ENCODE measurements at places on chromosomes 11 and 22.

DNA sequence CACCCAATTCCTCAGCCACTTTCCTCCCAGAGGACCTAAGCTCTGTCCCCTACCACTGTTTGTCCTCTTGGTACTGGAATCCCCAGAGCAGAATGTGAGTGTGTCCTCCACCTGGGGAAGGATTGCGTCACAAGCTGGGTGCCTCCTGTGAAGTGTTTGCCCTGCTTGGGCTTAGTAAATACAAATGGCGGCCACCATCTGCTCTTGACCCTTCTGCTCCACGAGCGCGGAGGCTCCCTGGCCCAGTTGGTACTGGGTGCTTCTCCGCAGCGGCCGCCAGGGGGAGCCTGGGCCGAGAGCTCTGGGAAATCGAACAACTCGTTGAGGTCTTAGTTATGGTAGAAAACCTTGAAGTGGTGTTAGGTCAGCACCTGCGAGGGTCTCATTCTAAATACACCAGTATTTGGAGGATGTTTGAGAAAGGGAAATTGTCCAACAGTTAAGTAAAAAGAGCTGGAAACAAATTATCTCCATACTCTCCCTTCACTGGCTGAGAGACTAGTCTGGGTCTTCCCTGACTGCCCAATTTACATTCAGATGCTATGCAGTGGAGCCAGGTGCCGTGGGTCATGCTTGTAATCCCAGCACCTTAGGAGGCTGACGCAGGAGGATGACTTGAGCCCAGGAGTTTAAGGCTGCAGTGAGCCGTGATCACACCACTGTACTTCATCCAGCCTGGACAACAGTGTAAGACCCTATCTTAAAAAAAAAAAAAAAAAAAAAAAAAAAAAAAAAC is 74.6 kb upstream of the TEAD1 start:
- no peak for DNase-seq
- no peak overlapping the region for H3K27ac ChIP-seq
- H3K27me3 ChIP-seq: no peaks in the 10 kb centered on the region
- H3K4me3 ChIP-seq: no peak overlapping the region

DNA sequence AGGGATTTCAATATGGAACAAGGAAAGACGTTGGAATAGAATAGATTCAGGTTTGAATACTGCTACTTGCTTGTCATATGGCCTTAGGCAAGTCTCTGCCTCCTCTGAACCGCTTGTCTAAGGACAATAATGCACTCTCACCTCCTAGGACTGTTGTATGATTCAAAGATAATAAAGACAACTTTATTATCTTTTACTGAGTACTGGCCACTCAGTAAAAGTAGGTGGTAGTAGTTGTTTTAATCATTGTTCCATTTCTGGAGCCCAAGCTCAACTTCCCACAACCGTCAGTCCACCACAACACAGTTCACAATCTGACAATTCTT is 134.2 kb downstream of the ME3 start:
- H3K27me3 ChIP-seq: no peaks in the 10 kb centered on the region
- no peak overlapping the region for H3K27ac ChIP-seq
- no peaks in the 10 kb centered on the region for H3K36me3 ChIP-seq
- DNase-seq: no peak
- no peak overlapping the region for H3K4me3 ChIP-seq

DNA sequence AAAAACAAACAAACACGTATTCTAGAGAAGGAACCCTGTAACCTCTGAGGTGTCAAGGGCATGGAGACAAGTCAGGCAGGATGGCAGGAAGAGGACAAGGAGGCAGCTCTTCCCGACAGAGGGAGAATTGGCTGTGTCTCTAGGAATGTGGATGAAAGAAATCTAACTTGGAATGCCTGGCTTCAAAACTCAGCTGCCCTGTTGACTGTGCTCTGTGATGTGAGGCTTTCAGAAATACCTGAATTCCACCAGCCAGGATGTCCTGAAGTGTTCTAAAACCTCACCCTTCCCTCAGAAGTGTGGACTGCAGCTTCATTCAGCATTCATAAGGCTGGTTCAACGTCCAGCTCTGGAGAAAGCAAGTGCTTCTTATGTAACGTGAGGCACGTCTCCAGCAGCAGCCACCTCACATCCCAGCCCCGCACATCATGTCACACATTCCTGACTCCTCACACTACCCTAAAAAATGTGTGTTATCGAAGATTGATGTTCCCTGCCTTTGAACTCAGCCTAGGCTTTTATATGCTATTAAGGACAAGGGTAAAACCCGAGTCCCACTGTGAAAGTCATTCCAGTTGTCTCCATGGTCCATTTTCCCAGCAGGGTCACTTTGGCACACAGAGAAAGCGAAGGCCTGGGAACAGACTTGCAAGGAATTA is 398.9 kb downstream of the ETS1 start:
- H3K4me3 ChIP-seq: no peak overlapping the region
- H3K4me1 ChIP-seq: peaks cover 17% of the 10 kb centered on the region
- no peak overlapping the region for H3K27ac ChIP-seq
- H3K36me3 ChIP-seq: peaks cover 22% of the 10 kb centered on the region
- no peak for DNase-seq
- no peaks in the 10 kb centered on the region for H3K27me3 ChIP-seq

- H3K36me3 ChIP-seq: peaks cover 12% of the 10 kb centered on the region
- peaks cover 3% of the 10 kb centered on the region for H3K27me3 ChIP-seq
- peaks cover 34% of the 10 kb centered on the region for H3K4me1 ChIP-seq
- H3K27ac ChIP-seq: peak overlapping the region; percentile 68
- H3K4me3 ChIP-seq: peak overlapping the region; percentile 70
- DNase-seq: peak; percentile 27
Measured at GRCh38 chr11:27331981-27332380, 31.0 kb downstream of the CCDC34 start.

DNA sequence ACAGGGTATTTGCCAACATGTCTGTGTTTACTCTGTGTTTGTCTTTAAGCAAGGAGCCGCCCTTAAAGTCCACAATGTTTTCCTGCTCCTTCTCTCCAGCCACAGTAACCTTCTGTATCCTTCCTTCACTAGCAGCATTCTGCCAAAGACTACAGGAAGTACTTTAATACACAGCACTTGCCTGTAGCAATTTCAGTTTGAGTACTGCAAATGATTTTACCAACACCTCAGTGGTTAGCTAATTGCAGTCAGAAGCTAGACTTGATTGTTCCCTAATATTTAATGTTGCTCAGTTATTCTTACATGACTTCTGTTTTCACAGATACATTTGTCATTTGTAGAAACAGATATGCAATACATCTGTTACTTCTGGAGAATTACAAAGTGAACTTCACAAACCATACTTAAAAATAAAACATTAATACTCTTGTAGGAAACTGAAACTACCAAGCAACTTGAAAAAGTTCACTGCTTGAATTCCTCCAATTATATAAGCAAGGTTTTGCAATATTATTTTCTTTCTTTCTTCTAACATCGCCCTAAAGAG is 69.1 kb downstream of the FCHSD2 start:
- no peaks in the 10 kb centered on the region for H3K27me3 ChIP-seq
- peaks cover 33% of the 10 kb centered on the region for H3K4me1 ChIP-seq
- peak; percentile 1 for DNase-seq
- no peak overlapping the region for H3K4me3 ChIP-seq
- peaks cover 23% of the 10 kb centered on the region for H3K36me3 ChIP-seq
- H3K27ac ChIP-seq: no peak overlapping the region

- no peaks in the 10 kb centered on the region for H3K36me3 ChIP-seq
- H3K27ac ChIP-seq: no peak overlapping the region
- peaks cover 5% of the 10 kb centered on the region for H3K27me3 ChIP-seq
- no peak for DNase-seq
Measured at GRCh38 chr11:134862105-134862502, 450.1 kb upstream of the B3GAT1 start.

- DNase-seq: no peak
- peaks cover 15% of the 10 kb centered on the region for H3K27me3 ChIP-seq
- no peaks in the 10 kb centered on the region for H3K36me3 ChIP-seq
- no peak overlapping the region for H3K27ac ChIP-seq
Measured at GRCh38 chr22:39832627-39833074, 60.9 kb downstream of the ENTHD1 start.

GRCh38 chr11:44110231-44110679 is 14.8 kb downstream of the EXT2 start:
- H3K27me3 ChIP-seq: no peaks in the 10 kb centered on the region
- no peak overlapping the region for H3K27ac ChIP-seq
- H3K36me3 ChIP-seq: peaks cover 15% of the 10 kb centered on the region
- H3K4me1 ChIP-seq: peaks cover 29% of the 10 kb centered on the region

GRCh38 chr11:77592727-77593126 is 3.0 kb downstream of the AQP11 start:
- peaks cover 4% of the 10 kb centered on the region for H3K36me3 ChIP-seq
- H3K4me3 ChIP-seq: no peak overlapping the region
- no peak overlapping the region for H3K27ac ChIP-seq
- peaks cover 3% of the 10 kb centered on the region for H3K27me3 ChIP-seq

DNA sequence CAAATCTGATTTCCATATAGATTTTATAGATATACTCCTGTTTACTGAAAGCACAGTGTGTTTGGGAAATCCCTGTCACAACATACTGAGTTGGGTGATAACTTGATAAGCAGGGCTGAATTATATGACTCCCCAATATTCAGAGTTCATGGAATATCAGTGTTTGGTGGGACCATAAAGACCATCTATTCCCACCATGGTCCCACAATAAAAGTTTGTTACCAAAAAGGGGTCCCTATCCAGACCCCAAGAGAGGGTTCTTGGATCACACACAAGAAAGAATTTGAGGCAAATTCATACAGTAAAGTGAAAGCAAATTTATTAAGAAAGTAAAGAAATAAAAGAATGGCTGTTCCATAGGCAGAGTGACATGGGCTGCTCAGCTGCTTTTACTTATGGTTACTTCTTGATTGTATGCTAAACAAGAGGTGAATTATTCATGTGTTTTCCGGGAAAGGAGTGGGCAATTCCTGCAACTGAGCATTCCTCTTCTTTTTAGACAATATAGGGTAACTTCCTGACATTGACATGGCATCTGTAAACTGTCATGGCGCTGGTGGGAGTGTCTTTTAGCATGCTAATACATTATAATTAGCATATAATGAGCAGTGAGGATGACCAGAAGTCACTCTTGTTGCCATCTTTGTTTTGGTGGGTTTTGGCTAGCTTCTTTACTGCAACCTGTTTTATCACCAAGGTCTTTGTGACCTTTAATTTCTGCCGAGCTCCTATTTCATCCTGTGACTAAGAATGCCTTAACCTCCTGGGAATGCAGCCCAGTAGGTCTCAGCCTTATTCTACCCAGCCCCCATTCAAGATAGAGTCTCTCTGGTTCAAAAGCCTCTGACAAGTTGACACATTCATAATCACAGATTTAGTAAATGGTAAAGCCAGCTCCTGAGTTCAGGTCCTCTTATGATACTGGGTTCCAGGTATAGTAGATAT is 240.6 kb upstream of the PDGFD start:
- H3K27me3 ChIP-seq: no peaks in the 10 kb centered on the region
- H3K4me1 ChIP-seq: no peaks in the 10 kb centered on the region
- DNase-seq: no peak
- no peak overlapping the region for H3K4me3 ChIP-seq
- H3K27ac ChIP-seq: no peak overlapping the region

GRCh38 chr11:92804388-92804966 is 165.0 kb upstream of the MTNR1B start:
- H3K4me1 ChIP-seq: no peaks in the 10 kb centered on the region
- no peaks in the 10 kb centered on the region for H3K27me3 ChIP-seq
- H3K36me3 ChIP-seq: no peaks in the 10 kb centered on the region

- H3K27ac ChIP-seq: no peak overlapping the region
- no peaks in the 10 kb centered on the region for H3K36me3 ChIP-seq
- peaks cover 45% of the 10 kb centered on the region for H3K27me3 ChIP-seq
- no peak for DNase-seq
- no peaks in the 10 kb centered on the region for H3K4me1 ChIP-seq
Measured at GRCh38 chr22:27380855-27381254, 420.7 kb downstream of the MN1 start.

- H3K4me1 ChIP-seq: no peaks in the 10 kb centered on the region
- DNase-seq: peak; percentile 78
- no peaks in the 10 kb centered on the region for H3K36me3 ChIP-seq
- H3K27me3 ChIP-seq: no peaks in the 10 kb centered on the region
- no peak overlapping the region for H3K27ac ChIP-seq
Measured at GRCh38 chr11:93234602-93235207, 36.9 kb upstream of the SLC36A4 start.

DNA sequence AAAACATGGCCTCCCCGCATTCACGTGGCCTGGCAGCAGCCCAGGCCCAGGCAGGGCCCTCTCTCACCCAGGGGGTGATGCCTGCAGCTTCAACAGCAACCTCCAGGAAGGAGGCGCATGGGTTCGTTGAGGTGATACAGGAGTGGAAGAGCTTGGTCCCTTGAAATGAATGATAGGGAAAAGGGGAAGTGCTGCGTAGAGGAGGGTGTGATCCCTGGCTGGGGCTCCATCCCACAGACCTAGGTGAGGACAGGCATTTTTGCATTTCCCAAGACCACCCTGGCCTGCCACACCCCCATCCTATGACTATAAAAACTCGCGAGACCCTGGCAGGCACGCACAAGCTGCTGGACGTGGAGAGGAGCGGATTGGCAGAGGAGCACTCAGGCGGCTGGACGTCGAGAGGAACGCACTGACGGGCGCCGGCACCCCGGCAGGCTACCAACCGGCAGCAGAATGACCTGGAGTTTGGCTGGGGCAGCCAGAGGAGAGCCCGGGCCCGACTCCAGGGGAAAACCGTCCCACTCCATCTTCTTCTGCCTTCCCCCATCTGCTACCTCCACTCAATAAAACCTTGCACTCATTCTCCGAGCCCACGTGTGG is 32.6 kb downstream of the RTN4R start:
- no peak overlapping the region for H3K4me3 ChIP-seq
- H3K36me3 ChIP-seq: no peaks in the 10 kb centered on the region

DNA sequence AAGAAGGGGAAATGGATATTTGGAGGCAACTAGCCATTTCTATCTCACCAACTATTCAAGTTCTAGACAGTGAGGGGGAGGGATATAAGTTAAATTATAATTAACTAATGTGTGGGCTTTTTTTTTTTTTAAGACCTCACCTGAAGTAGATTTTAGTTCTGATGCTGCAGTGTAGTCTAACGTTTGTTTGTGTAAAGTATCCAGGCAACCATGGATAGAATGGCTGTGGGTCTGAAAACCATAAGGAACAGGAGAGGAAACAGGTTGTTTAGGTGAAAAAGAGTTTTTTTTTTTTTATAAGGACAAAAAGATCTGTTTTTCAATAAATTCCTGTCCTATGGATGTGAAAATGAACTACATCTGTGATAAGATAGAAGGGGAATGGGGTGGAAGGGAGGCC is 262.4 kb upstream of the PLET1 start:
- H3K27me3 ChIP-seq: peaks cover 16% of the 10 kb centered on the region
- no peak overlapping the region for H3K27ac ChIP-seq

DNA sequence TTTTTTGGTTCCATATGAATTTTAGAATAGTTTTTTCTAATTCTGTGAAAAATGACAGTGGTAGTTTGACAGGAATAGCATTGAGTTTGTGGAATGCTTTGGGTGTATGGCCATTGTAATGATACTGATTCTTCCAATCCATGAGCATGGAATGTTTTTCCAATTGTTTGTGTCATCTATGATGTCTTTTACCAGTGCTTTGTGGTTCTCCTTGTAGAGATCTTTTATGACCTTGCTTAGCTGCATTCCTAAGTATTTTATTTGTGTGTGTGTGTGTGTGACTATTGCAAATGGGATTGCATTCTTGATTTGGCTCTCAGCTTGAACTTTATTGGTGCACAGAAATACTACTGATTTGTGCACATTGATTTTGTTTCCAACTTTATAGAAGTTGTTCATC is 3.0 kb upstream of the CSF2RB start:
- DNase-seq: peak; percentile 22
- peaks cover 18% of the 10 kb centered on the region for H3K27me3 ChIP-seq
- peaks cover 38% of the 10 kb centered on the region for H3K4me1 ChIP-seq
- H3K4me3 ChIP-seq: no peak overlapping the region
- no peak overlapping the region for H3K27ac ChIP-seq
- H3K36me3 ChIP-seq: no peaks in the 10 kb centered on the region

- H3K36me3 ChIP-seq: no peaks in the 10 kb centered on the region
- H3K27ac ChIP-seq: no peak overlapping the region
- no peak for DNase-seq
- H3K4me3 ChIP-seq: no peak overlapping the region
- no peaks in the 10 kb centered on the region for H3K4me1 ChIP-seq
Measured at GRCh38 chr11:8164746-8165145, 4.1 kb downstream of the RIC3 start.
